ENCODE measurements at places on chromosomes 2 and 18.
A peak's percentile ranks its signal among the peaks of the same experiment; 100 is the strongest.

DNA sequence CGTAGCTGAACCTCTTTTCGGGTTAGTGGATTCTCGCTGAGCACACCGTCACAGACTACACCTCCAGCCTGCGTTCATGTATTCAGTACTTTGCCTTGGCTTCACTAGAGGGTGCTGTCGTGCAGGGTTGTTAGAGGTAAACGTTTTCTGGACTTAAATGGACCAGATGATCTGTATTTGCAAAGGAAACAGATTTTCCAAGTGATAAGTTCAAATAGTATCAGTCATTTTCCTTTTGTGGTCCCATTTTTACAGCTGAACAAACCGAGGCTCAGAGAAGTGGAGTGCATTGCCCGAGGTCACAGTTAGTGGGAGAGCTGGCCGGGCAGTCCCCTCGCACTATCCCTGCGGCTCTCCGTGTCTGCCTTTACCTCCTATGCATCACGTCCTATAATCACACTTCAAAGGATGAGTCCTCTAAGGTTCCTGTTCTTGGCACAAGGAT lies 125.9 kb downstream of the MAP4K4 start:
- DNase-seq: peak; percentile 17

GRCh38 chr2:69311024-69311416 lies 76.0 kb downstream of the GFPT1 start:
- DNase-seq: no peak

DNA sequence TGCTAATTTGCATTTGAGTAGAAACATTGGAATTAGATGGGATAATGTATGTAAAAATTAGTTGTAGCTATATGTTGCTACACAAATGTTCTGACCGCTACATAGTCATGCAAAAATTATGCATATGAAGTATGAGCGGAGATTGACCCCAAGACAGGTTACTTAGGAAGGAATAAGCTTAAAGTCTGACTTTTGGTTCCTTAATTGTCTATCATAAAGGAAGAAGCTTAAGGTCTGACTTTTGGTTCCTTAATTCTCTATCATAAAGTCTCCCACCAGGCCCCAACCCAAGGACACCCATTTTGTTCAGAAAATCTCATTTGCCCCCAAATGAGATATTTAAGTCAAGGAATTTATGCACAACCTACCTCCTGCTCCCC lies 106.5 kb downstream of the EVA1A start:
- no peak for DNase-seq

GRCh38 chr2:210913461-210913860 lies 357.1 kb downstream of the CPS1 start:
- DNase-seq: no peak

DNA sequence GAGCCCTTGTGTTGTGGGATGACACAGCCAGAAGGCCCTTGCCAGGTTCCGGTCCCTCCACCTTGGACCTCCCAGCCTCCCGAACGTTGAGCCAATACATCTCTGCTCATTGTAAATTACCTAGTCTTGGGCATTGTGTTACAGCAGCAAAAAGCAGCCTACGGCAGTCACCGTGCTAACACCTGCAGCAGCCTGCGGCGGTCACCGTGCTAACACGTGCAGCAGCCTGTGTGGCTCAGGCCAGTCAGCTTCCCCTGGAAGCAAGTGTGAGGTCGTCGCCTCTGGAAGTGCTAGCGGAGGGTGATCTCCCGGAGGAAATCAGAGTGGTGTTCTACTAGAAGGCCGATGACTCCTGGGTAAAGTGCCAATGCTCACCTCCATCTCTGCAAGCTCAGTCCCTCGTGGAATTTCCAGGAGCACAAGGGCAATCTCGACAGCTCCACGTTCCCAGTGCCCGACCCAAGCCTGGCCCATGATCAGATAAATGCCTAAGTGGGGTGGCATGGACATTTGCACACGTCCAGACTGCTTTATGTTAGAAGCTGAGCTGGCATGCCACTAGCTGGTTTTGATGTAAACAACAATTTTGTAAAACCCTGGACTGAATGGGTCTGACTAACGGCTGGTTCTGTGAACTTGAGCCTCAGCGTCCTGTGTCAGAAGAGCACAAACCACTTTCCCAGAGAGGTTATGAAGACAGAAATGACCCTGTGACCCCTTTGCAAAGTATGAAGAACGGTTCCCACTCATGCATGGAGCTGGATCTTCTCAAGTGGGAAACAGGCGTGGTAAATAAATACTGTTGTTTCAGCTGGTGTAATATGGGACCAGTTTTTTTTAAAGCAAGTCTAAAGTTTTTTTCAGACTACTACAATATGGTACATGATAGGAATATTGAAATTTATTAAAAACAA lies 11.4 kb upstream of the CNDP1 start:
- no peak for DNase-seq

- DNase-seq: no peak
Measured at GRCh38 chr2:26561918-26562810, 79.0 kb downstream of the CIB4 start.

GRCh38 chr2:193446967-193447366 lies 1252.2 kb upstream of the TMEFF2 start:
- no peak for DNase-seq

DNA sequence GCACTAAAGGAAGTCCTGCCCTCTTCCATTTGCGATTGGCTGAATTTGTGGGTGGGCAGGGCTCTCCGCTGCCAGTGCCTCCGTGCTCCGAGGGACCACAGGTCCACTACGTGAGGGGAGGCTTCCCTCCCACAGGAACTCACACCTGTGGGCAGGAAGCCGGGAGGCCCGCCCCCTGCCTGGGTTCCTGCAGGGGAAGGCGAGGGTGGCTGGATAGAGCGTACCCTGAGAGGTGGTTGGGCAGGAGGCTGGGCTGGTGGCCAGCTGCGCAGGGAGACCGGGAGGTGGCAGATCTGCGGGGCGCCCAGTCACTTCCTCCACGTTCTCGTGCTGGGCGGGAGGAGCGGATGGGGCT lies 47.0 kb upstream of the PTH2R start:
- DNase-seq: no peak

DNA sequence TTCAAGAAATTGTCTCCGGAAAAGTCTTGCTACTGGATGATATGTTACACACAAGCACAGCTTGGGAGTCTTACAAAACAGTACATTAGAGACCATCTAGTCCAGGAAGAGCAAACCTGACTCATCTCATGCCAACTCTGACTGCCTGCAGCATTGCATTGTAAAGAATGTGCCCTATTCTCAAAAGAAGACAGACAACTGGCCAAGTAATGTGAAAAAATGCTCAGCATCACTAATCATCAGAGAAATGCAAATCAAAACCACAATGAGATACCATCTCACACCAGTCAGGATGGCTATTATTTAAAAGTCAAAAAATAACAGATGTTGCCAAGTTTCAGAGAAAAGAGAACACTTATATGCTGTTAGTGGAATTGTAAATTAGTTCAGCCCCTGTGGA lies 42.7 kb upstream of the GORASP2 start:
- no peak for DNase-seq

- DNase-seq: no peak
Measured at GRCh38 chr2:72127401-72128058, 20.1 kb downstream of the CYP26B1 start.

DNA sequence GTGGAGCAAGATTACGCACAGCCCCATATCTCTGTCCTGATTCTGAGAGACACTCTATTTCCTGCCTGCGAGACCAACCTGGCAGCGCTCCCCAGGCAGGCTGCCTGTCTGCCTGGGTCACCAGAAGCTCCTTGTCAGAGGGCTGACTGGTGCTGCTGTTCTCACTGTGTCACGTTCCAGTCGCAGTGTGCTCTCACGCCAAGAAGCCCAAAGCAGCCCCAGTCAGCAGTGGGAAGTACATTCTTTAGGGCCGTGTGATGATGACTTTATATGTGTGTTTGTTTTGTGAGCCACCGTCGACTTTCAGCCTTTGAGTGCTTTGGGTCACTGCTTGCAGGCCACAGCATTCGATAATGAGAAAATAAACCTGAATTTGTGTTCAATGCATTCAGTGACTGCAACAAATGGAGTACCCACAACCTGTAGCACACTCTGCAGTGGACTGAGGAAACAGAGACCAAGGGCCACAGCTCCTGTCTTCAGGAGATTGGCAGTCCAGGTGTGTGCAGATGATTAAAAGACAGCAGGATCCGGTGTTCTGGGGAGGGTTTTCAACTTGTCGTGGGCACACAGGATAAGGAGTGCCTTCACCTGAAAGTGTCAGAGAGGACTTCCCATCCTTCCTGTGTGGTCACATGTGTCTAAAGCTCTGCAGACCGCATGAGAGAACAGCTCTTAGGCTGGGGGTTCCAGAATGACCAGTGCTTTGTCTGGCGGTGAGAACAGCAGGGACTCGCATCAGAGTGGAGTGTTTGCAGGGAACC lies 4.8 kb downstream of the TNFRSF11A start:
- no peak for DNase-seq

GRCh38 chr18:44896846-44897245 lies 216.2 kb downstream of the SETBP1 start:
- DNase-seq: no peak

DNA sequence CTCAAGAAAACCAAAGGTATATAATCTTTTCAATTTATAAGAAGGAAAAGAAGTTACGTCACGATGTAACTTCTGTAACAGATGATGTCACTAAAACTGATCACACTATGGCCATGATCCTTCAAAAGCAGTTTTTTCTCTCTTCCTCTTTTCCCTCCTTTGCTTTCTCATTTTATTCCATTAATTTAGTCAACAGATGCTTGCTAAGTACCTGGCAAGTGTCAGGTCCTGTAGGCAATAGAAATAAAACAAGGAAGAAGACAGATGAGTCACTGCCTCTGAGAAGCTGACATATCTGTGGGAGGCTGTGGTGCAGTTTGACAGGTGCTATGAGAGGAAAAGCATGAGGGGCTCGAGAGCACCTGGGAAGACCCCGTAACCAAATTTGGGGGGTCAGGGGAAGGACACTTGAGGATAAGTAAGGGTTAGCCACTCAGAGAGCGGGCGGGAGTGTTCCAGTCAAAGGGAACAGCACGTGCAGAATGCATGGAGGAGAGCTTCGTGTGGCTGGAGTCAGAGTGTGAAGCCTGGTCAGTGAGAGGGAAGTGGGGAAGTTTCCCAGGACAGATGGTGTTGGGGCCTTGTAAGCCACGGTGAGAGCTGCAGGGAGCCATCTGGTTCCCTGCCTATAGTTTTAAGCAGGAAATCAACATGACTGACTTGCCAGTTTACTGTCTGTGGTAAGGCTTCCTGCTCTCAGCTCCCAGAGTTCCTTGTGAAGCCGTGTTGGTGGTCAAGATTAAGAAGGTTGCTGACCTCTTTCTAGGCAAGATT lies 198.8 kb upstream of the FOSL2 start:
- no peak for DNase-seq

DNA sequence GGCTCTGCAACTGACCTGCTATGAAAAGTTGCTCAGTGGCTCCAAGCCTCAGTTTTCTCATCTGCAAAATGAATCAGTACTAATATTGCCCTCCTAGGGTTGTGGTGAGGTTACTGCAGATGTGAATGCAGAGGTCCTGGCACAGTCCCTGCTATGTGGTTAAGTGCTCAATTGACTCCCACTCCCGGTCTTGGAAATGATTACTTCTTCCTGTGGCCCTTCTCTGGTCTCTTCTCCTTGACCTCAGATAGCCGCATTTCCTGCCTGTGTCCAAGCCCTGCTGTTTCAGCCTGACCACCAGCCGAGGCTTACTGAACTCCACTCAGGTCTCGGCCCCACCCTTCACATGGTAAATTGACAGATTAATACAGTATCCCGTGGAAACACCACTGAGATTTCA lies 26.3 kb downstream of the CNGA3 start:
- no peak for DNase-seq

- DNase-seq: no peak
Measured at GRCh38 chr18:27871726-27872125, 305.2 kb downstream of the CDH2 start.

- DNase-seq: peak; percentile 99
Measured at GRCh38 chr2:26345545-26346453, at the start of gene SELENOI. TSS of gene SELENOI (plus strand) at chr2:26346143. CDS start at chr2:26346233, 90 bp downstream.

DNA sequence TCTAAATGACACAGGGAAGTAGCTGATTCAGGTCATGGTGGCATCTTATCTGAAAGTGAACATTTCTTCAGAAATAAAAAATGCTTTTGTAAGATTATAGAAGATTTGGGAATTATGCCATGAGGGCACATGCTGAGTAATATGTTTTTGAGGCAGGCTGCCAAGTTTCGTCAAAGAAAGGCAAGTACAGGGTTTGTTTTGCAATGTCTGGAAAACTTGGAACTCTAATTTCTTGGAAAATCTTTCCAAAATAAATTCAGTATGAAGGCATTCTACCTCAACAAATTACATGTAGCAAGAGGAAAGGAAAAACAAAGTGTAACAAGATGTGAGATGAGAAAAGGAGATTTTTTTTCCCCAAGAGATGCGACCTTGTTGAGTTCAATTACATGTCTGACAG lies 167.7 kb downstream of the PLCL1 start:
- DNase-seq: no peak

DNA sequence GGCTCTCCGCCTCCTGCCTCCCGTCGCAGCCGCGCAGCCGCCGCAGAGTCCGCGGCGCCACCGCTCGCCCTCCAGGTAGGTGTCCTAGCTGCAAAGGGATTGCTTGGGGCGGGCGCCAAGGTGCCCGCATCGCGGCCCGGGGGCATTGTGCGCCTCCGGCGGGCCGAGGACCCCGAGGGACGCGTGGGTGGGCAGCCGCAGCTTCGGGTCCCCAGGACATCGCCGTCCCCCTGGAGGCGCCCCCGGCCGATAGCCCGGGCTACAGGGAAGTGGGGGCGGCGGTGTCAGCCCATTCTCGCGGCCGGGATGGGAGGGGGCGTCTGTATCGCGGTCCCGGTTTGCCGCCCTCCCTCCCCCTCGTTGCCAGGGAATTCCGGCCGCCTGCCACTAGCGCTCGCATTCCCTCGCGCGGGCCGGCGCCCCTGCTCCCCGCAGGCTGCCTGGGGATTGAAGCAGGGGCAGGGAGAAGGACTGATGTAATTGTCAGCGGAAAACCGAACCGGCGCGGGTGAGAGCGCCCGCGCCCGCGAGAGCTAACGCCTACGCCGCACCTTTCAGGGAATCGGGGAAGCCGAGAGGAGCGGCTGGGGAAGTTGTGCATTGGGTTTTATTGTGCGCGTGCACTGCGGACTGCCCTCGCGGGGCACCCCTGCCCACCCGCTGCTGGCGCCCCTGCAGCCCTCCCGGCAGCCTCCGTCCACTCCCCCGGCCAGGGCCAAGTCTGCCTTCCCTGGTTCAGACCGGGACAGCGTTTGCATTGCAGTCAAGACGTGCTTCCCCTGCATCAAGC lies 483 bp downstream of the OSBPL6 start:
- DNase-seq: no peak

DNA sequence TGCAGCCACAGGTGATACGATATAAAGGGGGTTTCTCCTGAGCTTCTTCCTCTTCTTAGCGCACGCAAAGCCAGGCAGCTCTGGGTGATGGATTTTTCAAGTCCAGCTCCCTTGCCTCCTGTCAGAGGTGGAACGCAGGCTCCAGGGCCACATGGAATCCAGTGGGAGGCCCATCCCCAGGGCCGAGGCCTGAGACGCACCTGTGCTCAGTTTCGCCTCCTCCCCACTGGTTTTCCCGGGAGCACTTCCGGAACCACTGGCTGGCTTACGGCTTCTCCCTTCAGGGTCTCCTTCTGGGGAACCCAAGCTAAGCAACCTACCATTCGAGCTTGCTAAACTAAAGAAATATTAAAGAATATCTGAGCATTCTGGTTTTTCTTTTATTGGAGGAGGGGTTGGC lies 63.6 kb downstream of the TRAPPC12 start:
- DNase-seq: no peak

GRCh38 chr2:18422432-18423165 lies 137.9 kb downstream of the RDH14 start:
- no peak for DNase-seq

Data from stimulated activated CD4-positive, alpha-beta T cell treated with anti-CD3 and anti-CD28 coated beads, Interleukin-15, amount 100 ng/mL, for 1 hour (primary cell).